ENCODE measurements at places on chromosomes 5 and 9. TPM values are rescaled to one million over a fixed set of nuclear protein-coding genes. Genes with fewer than 3 reads are reported as not detected.

The GNA14 gene
- polyA plus RNA-seq, result not detected

The TRIM36 gene
- 2.3 TPM for polyA plus RNA-seq

The UAP1L1 gene
- 14.8 TPM for polyA plus RNA-seq

The MEIKIN gene
- polyA plus RNA-seq, result 1.6 TPM

The FAF2 gene
- polyA plus RNA-seq, result 12.2 TPM

The PCDHGA12 gene
- polyA plus RNA-seq, result not detected

The ANKDD1B gene
- not detected for polyA plus RNA-seq

The NUTM2G gene
- not detected for polyA plus RNA-seq

The CYLC2 gene
- polyA plus RNA-seq, result not detected

The KCNMB1 gene
- 1.2 TPM for polyA plus RNA-seq

The MYO10 gene
- 0.35 TPM for polyA plus RNA-seq

GRCh38 chr9:136522314-136523237, 23.3 kb downstream of the NOTCH1 start:
- DNase-seq, result peak; percentile 88

DNA sequence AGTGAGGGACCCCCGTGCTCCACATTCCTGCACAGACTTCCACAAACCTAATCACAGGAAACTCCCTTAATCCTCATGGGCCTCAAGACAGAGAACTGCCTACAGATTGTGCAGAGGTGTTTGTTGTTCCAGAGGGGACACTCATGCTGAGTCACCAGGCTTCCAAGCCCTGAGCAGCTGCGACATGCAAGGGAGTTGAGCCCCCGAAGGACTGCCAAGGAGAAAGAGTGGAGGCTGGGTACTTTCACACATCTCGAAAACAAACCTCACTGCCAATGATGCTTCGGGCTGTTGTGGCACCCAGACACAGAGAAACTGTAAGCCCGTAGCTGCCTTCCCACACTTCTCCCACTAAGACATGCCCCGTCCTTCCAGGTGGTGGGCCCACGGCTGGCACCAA, 480.8 kb downstream of the CDH12 start:
- no peak for DNase-seq

GRCh38 chr5:35487233-35488025, 130.2 kb upstream of the SPEF2 start:
- no peak for DNase-seq

- DNase-seq, result no peak
These were observed 572.9 kb upstream of the SGCD start for GRCh38 chr5:155753943-155754581.

- DNase-seq, result no peak
These were observed at the start of gene PAPPA for GRCh38 chr9:116153765-116154333. PAPPA (plus strand) TSS chr9:116153791; CDS start chr9:116154173, 382 bp downstream.

DNA sequence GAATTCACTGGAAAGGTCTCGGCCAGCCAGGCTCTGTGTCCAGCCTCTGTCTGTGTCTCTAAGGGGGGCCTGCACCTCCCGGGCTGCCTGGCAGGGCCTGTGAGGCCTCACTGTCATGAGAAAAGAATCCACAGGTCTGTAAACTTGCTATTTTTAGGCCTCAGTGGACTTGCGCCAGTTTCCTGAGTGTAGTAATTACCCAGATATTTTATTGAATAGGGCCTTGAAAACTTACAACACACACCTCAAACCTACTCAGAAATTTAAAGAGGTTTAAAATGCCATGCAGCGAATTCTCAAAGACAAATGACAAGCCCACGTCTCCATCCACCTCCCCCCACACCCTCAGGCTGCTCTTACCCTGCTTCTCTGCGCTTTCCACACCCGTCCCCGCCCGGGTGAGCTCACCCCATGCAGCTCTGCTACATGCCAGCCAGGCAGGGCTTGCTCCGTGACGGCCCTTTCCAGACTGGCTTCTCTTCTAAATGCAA, 8.8 kb upstream of the TENT4A start:
- DNase-seq, result no peak

- no peak for DNase-seq
These were observed 56.2 kb downstream of the CTNNA1 start for GRCh38 chr5:138809391-138809790.

DNA sequence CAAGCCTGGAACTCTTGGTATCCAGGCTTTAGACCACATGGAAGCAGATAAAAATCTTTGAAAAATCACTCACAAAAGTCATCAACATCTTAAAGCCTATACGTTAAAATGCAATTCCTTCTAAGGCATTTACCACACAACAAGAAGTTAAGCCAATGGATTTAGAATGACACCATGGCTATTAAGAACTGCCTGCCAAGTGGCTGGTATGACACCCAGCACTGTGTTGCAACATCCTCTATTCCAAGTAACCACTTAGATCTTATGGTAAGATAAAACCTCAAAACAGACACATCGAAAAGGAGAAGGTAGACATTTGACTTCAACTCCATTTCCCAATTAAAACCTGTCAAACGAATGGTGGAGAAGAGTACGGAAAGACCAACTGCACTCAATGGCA, 344.2 kb upstream of the SLC30A5 start:
- DNase-seq, result no peak

DNA sequence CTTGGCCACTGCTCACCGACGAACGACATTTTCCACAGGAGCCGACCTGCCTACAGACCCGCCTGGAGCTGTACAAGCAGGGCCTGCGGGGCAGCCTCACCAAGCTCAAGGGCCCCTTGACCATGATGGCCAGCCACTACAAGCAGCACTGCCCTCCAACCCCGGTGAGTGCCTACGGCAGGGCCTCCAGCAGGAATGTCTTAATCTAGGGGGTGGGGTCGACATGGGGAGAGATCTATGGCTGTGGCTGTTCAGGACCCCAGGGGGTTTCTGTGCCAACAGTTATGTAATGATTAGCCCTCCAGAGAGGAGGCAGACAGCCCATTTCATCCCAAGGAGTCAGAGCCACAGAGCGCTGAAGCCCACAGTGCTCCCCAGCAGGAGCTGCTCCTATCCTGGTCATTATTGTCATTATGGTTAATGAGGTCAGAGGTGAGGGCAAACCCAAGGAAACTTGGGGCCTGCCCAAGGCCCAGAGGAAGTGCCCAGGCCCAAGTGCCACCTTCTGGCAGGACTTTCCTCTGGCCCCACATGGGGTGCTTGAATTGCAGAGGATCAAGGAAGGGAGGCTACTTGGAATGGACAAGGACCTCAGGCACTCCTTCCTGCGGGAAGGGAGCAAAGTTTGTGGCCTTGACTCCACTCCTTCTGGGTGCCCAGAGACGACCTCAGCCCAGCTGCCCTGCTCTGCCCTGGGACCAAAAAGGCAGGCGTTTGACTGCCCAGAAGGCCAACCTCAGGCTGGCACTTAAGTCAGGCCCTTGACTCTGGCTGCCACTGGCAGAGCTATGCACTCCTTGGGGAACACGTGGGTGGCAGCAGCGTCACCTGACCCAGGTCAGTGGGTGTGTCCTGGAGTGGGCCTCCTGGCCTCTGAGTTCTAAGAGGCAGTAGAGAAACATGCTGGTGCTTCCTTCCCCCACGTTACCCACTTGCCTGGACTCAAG, 1.5 kb downstream of the CSF2 start:
- no peak for DNase-seq

DNA sequence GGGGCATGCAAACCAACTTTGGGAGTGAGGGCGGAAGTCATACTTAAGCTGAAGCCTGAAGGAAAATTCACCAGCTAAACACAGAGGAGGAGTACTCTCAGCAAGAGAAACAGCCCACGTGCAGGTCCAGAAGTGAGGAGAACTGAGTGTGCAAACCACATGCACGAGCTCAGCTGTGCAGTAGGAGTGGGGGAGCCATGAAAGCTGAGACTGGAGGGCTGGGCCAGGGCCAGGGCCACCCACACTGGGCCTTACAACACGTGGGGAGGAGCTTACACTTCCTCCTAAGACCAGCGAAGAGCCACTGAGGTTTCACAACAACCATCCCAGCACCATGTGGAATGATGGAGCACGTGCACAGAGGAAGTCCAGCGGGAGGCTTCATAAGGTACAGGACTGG, 9.3 kb upstream of the WWC1 start:
- peak; percentile 45 for DNase-seq

DNA sequence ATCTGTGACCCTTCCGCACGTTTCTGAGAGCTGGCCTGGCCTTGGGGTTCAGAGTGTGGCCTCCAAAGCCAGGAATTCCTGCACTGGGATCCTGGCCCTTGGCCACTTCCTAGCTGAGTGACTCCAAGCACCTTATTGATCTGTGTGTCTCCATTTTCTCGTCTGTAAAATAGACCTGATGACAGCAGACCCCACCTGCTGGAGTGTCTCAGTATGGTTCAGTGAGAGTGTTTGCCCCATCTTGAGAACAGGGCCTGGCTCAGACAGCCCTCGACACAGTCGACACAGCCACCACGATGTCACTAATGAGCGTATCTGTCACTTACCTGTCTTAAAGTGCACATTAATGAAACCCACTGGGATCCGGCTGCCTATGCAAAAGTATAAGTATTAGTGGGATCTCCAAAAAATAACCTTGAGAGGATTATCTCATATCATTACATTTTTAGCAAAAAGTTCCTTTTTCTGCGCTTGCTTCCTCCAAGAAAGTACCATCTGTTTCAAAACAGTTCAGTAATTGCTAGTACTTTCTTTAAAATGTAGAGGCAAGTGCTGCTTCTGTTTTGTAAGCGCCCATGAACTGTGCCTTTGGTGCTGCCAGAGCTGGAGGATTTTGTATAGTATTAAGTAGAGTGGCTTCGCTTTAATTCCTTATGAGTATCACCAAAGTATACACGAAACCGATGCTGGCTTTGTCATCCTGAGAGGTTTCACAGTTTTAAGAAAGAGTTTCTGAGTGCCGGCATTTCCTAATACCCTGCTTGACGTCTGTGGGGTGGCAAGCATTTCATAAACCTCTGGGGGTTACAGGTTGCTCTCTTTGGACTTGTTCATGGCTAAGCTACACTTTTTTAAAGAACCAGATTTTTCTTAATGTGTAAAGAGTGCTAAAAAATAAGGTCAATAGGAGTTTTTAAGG, 31.7 kb downstream of the UBE2QL1 start:
- no peak for DNase-seq

DNA sequence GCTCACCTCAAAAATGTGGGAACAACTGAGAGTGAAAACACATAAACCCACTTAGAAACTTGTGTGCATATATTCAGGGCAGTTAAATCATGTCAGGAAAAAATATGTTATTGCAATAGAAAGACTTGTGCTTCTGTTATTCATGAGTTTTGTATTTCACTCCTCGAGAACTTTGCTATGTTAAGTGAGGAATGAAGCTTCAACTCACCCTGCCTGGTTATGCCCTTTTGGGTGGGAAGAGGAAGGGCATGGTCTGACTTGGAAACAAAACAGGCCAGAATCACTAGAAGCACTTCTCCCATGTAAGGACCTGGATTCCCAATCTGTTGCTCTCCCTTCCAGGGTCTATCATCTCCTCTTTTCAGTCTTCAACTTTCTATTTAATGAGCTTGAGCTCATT, 14.5 kb downstream of the SLC27A6 start:
- DNase-seq, result no peak

DNA sequence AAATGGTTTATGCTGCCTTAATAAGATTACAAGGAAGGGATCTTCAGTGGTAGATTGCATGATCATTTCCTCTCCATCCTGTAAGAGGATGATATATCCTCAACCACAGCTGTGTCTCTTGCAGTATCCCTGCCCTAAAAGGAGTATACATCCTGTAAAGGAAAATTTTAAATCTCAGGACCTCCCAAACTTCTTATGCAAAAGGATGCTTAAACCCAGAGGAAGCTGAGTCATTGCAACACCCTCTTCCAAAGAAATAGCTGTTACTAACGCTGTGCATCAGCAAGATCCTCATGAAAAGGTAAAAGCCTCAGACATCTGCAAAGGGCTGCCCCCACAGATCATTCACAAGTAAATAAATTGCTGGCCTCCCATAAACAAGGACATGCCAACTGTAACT, 599.0 kb downstream of the PRELID2 start:
- no peak for DNase-seq

DNA sequence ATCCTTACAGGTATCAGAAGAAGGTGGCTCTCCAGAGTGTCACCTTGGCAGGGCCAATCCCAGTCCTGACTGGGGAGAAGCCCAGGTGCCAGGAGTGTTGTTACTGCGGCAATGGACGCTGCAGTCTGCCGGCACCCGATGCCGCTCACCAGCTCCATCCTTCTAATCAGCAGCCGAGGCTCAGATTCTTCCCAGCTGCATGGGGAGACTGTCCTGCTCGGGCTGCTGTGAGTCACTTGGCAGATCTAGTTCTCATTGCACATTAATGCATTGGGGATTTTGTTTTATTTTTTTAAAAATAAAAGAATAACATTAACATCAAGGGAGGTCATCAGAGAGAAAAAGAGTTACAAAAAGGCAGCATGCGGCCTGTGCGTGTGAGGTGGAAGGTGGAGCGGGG, 115.8 kb downstream of the MTX3 start:
- no peak for DNase-seq

DNA sequence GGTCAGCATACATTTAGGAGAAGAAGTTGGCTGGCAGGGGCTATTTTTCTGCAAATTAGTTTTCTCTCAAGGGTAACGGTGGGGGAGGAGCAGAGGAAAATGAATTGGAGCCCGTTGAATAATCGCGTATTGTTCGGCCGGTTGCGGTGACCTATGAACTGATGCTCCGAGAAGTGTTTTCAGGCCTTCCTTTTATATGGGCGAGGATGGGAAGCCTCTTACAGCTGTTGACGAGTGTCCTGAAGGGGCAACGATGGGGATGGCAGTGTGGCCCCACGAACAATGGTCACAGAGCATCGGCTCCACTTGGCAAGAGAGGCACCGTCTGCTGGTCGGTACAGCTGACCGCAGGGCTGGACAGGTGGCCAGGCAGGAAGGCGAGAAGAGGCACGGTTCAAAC, 400.7 kb downstream of the ZSWIM6 start:
- no peak for DNase-seq

DNA sequence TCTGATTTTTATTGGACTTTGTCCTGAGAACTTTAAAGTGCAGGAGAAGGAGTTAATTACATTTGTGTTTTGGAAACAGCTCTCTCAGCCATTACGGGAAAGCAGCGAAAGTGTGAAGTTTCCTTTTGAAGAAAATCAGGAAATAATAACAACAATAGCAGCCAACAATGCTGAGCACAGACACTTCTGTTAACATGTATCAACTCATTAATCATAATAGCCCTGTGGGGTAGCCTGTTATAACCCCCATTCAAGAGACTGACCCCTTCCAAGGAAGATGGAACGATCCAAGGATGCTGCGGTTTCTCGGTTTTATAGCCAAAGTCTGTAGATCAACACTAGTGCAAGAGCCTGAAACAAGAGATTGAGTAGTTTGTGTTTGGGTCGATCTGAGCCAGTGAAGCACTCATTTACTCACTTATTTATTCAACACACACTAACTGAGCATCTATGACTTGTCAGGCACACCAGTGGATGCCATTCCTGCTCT, 195.5 kb downstream of the DRD1 start:
- DNase-seq, result no peak

GRCh38 chr5:1948663-1949191, 66.0 kb upstream of the IRX4 start:
- no peak for DNase-seq

GRCh38 chr5:133410335-133410828, 202.0 kb downstream of the FSTL4 start:
- DNase-seq, result no peak

- DNase-seq, result no peak
These were observed 317.6 kb upstream of the PIK3R1 start for GRCh38 chr5:67897980-67898379.

- no peak for DNase-seq
These were observed 26.6 kb downstream of the FBXW5 start for GRCh38 chr9:136917902-136918301.
